ENCODE measurements at places on chromosomes 12 and 14.
A peak's percentile ranks its signal among the peaks of the same experiment; 100 is the strongest.

DNA sequence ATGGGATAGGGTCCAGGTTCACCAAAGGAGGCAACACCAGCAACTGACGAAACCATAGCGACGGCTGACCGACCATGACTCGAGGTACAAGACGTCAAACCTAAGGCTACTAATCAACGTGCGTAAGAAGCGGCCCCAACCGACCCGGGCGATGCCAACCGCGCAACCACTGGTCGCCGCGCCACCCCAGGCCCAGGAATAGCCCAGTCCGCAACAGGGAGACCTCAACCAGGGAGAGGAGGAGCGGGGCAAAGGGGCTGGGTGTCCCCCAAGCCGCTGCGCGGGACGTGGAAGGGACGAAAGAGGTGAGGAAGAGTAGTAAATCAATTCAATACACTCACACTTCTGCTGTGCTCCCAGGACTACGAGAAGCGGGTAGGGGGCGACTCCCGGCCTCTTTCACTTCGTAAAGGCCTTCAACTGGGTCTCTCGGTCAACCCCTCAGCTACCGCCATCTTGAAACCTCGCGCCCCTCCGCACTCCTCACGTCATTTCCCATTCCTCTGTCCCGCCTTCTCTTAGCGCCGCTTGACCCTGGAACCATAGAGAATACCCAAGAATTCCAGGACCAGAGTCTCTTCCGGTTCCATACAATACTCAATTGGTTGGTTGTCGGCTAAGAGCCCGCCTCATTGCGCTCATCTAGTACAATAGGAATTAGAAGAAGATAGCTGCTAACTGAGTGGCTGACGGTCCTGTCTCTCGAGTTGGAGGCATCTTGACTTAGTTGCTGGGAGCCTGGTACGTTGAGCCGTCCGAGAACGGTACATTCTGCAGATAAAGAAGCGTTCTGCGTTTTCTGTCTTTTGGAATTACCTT is at the start of the genes C12orf60 and WBP11:
Gene C12orf60 (plus strand): TSS at position 660 of the 819 bp plus-strand sequence. CDS start 19,266 bp downstream, outside the sequence.
Gene WBP11 (minus strand): TSS at position 468 of the 819 bp plus-strand sequence. CDS start 2,095 bp downstream, outside the sequence.
- DNase-seq: peak; percentile 97

- no peak for DNase-seq
These were observed 378.8 kb downstream of the MED13L start for GRCh38 chr12:115898670-115899069.

DNA sequence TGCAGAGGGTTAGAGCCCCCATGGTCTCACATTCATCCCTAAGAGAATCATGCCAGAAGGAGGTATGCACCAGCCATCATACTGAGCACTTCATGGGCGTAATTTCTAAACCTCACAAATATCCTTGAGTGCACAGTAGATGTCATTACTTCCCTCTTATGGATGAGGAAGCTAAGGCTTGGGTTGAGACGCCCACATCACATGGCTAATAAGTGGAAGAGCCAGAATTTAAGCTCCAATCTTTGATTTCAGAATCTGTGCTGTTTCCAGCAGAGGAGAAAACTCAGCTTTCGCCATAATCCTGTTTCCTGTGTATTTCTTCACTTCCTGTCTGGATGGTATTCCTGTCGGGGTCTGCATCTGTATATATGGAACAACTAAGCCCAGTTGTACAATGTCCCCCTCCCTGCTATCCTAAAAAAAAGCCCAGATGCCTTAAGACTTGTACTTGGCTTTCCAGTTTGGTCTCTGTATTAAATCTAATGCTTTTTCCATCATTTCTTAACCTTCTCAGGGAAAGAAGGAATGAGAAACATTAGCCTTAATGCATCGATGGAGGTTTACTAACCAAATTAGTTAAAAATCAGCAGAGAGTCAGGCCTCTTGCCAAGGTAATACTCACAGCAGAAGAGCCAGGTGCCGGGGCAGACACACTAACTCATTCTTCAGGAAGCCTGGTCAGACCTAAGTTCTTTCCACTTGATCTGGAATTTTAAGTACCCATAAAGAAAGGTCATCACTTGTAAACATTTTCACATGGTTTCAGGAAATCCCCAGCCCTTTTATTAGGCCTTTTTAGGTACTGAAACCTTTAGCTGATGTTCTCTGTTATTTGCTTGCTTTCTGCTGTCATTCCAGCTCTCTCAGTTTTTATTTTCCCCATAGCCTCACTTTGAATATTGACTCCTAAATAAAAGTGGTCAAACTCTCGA is 5.3 kb downstream of the ISCU start:
- no peak for DNase-seq

GRCh38 chr12:127145241-127145928 is 1121.6 kb upstream of the TMEM132C start:
- no peak for DNase-seq

DNA sequence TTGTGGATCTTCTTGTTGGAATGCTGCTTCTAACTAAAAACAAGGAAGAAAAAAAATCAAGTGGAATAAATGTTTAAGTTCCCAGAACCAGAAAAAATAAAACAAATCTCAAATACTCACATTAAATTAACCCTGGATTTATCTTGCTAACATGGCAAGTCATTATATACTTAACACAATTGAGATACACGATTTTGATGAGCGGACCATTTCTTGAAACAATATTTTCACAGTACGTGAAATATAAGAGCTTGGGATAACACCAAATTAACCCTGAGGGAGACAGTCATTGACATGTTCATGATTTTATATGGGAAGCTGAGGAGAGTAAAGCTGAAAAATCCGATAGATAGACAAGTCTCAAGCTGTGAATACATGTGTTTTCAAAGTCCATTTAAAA is 128.6 kb downstream of the PTCSC3 start:
- DNase-seq: no peak

DNA sequence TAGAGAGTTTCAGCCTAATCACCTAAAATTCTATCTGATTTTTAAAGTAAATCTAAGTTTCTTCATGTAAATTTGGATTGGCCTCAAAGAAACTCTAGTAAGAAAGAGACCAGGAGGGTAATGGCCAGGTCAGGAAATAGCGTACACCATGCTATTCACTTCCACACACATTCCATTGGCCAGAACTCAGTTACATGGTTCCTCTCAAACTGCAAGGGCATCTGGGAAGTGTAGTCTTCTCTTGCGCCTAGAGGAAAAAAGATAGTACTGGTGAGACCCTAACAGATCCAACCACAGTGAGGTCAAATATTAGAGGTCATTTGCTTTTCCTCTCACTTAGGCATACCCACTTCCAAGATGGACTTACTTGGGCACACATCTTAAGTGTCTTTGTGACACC is 39.1 kb downstream of the MBIP start:
- no peak for DNase-seq

DNA sequence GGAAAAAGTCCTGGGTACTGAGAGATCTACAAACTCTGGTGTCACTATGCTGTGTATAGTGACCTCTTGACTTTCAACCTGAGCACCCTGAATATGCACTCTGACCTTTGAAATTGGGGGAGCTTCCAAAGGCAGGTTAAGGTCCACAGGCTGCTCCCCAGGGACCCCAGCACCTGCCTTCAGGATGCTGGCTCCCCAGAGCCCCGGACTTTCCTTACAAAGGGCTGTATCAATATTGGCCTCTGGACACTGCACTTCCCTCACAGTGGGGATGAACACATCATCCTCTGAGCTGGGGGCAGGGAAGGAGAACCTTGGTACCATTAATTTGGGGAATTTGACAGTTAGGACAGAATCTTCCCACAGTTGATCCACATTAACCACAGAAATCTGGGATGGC is 14.3 kb downstream of the PLD4 start:
- no peak for DNase-seq

All from vagina (tissue), 2 donors.